ENCODE measurements at places on chromosomes 16 and 17.
A peak's percentile ranks its signal among the peaks of the same experiment; 100 is the strongest.

- no peak for DNase-seq
Measured at GRCh38 chr17:69695646-69696045, 281.1 kb downstream of the MAP2K6 start.

- no peak for DNase-seq
Measured at GRCh38 chr16:17836868-17837602, 366.3 kb upstream of the XYLT1 start.

- no peak for DNase-seq
Measured at GRCh38 chr16:75996491-75996890, 270.2 kb upstream of the CPHXL start.

DNA sequence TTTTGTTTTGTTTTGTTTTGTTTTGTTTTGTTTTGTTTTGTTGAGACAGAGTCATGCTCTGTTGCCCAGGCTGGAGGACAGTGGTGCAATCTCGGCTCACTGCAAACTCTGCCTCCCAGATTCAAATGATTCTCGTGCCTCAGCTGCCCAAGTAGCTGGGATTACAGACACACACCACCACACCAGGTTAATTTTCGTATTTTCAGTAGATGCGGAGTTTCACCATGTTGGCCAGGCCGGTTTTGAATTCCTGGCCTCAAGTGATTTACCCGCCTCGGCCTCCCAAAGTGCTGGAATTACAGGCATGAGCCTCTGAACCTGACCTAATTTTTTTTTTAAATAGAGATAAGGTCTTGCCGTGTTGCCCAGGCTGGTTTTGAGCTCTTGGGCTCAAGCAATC, 46.5 kb downstream of the CACNG3 start:
- no peak for DNase-seq

DNA sequence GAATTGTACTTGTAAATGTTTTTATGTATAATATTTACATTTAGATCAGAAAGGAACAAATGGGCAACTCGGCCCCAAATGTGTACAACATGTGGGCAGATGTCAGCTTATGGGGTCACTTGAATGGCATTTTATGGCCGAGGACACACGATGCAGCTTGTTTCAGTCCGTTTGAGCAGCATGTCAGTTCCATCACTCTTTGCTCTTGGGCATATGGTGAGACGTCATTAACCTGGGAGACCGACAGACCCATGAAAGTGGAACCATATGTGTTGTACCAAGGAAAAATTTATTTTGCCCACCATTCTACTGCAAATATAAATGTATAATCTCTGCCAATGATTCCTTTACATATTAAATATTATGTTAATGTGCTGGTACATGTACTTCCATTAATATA, 561.9 kb upstream of the SOX9 start:
- DNase-seq: no peak

DNA sequence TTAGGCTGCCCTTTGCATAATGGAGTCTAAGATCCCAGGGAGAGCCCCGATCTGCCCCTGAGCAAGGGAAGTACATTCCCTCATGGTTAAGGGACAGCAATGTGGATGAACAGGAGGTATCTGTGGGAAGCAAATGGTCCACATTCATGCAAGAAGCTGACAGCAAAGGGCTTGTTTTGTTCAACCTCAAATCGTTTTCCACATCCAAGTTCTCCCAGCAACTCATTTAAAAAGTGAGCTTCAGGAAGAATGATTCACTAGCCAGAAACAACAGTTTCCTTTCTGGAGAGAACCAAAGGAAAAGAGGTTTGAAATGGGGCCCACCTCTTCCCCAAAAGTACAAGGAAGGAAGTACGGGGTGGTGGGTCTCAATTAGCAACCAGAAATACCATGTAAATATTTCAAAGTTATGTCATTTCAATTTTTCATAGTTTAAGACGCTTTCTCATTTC, 9.4 kb downstream of the HSPB9 start:
- DNase-seq: no peak

DNA sequence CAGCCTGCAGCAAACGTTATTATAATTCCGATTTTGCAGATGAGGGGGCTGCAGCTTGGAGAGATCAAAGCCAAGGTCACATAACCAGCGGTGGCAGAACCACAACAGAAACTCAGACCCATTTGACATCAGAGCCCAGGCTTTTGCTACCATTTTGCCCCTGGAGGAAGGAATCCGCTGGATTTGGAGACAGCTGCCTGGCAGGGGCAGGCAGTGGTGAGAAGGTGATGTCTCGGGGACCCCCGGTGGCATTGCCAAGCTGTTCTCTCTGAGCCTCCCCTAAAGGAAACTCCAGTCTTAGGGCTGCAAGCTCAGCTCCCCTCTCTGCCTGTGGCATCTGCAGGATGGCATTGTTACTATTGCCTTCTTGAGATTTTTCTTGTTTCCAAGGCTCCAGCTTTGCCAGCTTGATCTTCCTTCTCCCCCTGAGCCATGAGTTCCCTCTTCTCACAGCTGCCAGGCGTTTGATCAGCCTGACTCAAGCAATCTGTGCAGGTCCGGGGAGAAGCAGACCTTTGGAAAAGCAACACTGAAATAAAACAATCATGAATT, 40.8 kb downstream of the AIPL1 start:
- DNase-seq: no peak

DNA sequence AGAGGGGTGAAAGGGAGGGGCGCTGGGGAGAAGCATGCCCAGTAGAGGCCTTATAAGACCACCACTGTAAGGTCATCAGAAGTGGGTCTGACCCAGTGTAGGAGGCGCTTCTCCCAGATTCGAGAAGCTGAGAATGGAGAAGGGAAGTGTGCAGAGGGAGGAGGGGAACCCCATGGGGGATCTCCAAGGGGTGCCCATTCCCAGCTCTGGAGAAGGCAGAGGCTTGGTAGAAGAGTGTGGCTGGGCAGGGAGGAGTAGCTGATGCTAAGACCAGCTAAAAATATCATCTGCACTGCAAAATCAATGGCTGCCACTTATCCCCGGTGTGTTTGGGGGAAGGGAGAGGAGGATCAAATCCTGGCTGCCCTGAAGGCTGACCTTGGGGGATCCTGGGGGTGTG, 7.2 kb downstream of the NGFR start:
- DNase-seq: no peak

DNA sequence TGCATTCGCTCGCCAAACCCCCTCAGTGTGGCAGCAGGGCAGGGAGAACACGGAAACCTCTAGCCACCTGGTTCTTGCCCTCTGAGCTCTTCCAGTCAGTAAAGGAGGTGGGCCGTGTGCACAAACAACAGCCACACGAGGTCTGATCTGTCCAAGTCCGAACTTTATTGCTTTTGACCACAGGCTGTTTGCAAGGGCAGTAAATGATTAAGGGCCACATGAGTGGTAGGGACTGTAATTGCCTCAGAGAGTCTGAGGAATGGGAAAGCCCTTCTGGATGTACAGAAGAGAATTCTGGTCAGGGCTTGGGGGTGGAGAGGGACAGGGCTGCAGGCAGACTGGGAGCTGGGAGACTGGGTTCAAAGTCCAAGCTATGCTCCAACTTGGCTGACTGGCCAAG, 75.7 kb upstream of the LHX1 start:
- DNase-seq: no peak

- no peak for DNase-seq
Measured at GRCh38 chr16:819336-820043, 19.0 kb upstream of the GNG13 start.

DNA sequence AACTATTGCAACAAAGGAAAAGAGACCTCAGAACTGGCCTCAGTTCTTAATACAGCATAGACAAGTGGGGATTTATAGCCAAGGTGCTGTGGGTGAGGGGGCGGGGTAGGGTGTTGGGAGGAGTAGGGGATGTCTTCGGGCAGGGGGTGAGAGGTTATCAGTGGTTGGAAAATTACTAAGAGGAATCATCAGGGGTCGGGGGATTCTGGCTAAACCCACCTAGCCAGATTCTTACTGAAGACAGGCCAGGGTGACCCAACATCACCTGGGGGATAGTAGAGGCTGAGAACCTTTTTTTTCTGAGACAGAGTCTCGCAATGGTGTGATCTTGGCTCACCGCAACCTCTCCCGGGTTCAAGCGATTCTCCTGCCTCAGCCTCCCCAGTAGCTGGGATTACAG, 32.6 kb downstream of the HS3ST3B1 start:
- DNase-seq: no peak

DNA sequence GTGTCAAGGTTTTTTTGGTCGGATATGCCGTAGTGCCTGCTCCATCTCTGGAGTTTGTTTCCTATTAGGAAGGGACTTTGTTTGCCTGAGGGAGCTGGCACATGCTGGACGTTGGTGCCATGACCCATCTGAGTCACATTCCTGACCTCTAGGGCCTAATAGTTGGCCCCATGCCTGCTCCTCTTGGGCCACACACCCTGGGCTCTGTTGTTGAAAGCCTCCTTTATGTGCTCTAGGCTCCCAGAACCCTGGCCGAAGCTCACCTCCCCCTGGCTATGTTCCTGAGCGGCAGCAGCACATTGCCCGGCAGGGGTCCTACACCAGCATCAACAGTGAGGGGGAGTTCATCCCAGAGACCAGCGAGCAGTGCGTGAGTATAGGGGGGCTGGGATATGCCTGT, 18.4 kb downstream of the LIMD2 start:
- DNase-seq: no peak

DNA sequence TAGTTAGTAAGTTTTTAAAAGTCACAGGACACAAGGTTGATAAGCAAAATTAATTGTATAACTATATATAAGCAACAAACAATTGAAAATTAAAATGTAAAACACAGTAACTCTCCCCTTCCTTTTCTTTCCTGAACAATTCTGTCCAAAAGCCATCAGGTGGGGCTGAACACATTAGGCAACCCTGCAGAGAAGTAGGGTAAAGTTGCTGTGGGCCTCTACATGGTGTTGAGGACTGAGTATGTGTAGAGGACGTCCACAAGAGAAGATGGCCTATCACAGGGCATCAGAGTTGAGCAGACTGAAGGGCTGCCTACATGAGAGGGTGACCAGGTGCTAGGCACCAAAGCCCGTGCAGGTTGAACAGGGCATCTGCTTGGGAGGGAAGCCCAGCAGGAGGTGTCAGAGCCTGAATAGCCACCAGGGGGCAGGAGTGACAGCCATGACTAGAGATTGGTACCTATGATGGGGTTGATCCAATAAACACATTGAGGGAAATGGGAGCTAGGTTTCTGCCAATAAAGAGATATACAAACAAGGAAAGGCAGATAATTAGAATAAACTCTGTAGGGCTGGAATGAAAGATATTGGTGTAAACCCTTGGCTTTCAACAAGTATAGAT, 415.1 kb downstream of the NPIPA8 start:
- peak; percentile 59 for DNase-seq

- DNase-seq: no peak
Measured at GRCh38 chr16:13997526-13997925, 73.6 kb upstream of the MRTFB start.

GRCh38 chr16:48030926-48031325, 124.9 kb downstream of the ABCC12 start:
- DNase-seq: no peak

- DNase-seq: no peak
Measured at GRCh38 chr16:759110-759910, 1.2 kb upstream of the MSLN start.

GRCh38 chr16:63080746-63081145, 1044.5 kb upstream of the CDH8 start:
- DNase-seq: no peak

DNA sequence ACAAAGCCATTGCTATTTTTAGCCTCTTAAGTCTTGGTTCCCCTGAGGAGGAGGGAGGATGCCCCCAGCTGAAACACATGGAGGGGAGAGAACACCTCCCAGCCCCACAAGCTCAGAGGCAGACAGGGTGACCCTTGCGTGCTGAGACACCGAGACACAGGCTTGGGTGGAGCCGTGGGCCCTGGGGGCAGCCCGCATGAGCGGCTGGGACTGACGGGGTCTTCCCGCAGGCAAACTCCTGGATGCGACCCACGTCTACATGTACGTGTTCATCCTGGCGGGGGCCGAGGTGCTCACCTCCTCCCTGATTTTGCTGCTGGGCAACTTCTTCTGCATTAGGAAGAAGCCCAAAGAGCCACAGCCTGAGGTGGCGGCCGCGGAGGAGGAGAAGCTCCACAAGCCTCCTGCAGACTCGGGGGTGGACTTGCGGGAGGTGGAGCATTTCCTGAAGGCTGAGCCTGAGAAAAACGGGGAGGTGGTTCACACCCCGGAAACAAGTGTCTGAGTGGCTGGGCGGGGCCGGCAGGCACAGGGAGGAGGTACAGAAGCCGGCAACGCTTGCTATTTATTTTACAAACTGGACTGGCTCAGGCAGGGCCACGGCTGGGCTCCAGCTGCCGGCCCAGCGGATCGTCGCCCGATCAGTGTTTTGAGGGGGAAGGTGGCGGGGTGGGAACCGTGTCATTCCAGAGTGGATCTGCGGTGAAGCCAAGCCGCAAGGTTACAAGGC, 9.8 kb downstream of the SLC16A3 start:
- peak; percentile 74 for DNase-seq

DNA sequence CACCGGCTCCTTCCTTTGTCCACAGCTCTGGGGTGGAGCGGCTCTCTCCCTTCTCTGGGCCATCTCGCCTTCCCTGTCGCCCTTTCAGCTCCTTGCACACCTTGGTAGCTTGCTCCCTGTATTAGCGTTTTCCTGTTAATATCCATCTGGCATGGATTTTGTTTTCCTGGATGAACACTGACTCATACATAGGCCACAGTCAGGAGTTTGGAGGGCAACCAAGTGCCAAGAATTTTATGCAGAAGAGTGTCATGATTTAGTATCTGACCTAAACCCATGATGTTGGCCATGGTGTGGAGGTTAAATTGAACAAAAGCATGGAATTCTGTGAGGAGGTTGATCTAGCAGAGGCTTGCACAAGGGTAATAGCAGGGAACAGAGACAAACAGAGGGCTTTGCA, 180.9 kb downstream of the AIPL1 start:
- no peak for DNase-seq

- peak; percentile 89 for DNase-seq
Measured at GRCh38 chr16:58511933-58512815, 3.1 kb upstream of the SETD6 start.

- DNase-seq: no peak
Measured at GRCh38 chr16:77723108-77723514, 797 bp downstream of the NUDT7 start.

DNA sequence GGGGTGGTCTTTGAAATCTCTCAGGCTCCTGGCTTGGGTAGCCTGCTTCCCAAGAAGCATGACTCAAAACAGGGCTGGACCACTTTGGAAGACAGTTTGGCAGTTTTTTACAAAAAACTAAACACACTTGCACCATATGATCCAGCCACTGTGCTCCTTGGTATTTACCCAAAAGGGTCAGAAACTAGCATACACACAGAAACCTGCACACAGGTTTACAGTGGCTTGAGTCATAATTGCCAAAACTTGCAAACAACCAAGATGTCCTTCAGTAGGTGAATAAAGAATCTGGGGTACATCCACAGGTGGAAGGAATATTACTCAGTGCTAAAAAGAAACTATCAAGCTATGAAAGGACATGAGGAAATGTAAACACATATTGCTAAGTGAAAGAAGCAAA, 323.2 kb upstream of the CDH5 start:
- no peak for DNase-seq

DNA sequence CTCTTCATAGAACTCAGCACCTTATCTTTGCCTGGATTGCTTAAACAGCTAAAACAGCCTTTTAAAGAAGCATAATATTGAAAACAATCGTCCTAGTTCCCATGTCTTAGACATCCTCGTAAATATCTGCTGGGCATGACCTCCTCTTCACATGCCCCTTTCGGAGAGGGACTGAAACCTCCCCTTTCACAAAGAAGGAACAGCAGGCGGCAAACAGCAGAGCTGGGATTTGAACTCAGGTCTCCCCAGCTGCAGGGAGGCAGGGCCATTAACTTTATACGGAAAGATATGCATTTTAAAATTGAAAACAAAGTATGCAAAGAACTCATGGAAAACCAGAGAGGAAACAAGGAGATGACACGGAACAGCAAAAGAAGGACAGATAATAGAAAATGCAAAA, 249.9 kb downstream of the FOXL1 start:
- no peak for DNase-seq

- no peak for DNase-seq
Measured at GRCh38 chr16:65279576-65279975, 157.7 kb upstream of the CDH11 start.

GRCh38 chr16:72963533-72964315, 84.2 kb downstream of the ZFHX3 start:
- no peak for DNase-seq
